ENCODE measurements at places on chromosomes 5 and 9.

GRCh38 chr5:65721050-65721719 is 724 bp downstream of the SGTB start:
- DNase-seq = no peak

DNA sequence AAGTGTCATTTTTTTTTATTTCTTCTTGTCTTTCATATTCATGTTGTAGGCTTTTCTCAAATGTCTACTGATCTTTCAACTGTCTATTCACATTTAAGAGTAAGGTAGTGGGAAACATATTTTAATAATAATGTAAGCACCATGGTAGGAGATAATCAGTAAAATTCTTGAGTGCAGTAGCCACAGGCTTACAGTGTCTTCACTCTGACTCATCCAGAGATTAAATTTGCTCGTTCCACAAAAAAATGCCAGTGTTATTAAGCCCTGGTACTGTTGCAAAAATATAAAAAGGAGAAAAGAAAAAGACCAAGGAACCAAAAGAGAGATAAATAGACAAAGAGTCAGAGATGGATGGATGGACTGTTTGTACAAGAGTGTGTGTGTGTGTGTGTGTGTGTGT is 43.0 kb downstream of the PARP8 start:
- peak; percentile 7 for DNase-seq

DNA sequence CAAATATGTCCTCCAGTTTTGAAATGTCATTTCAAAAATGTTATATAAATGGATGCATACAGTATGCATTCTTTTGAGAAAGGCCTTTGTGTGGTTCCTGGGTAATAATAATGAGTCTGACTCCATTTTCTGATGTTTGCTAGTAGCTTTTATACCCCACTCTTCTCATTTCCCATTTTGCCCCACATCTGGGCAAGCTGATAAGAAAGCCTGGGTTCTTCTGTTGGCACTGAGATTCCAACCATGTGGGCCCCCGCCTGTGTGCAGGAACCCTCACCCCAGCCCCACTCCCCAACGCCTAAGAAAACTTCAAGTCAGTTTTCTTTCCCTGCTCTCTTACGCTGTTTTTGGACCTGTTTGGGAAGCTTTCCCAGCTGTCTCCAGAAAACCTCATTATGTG is 89.4 kb downstream of the SNX18 start:
- DNase-seq = no peak

- DNase-seq = no peak
Observed at GRCh38 chr9:2276296-2276695, 261.1 kb downstream of the SMARCA2 start.

GRCh38 chr5:53071738-53072137 is 37.8 kb downstream of the MOCS2 start:
- no peak for DNase-seq

GRCh38 chr5:158910782-158911692 is 188.7 kb downstream of the EBF1 start:
- DNase-seq = no peak

GRCh38 chr9:126915846-126916543 is 1.4 kb downstream of the RALGPS1 start:
- DNase-seq = no peak

DNA sequence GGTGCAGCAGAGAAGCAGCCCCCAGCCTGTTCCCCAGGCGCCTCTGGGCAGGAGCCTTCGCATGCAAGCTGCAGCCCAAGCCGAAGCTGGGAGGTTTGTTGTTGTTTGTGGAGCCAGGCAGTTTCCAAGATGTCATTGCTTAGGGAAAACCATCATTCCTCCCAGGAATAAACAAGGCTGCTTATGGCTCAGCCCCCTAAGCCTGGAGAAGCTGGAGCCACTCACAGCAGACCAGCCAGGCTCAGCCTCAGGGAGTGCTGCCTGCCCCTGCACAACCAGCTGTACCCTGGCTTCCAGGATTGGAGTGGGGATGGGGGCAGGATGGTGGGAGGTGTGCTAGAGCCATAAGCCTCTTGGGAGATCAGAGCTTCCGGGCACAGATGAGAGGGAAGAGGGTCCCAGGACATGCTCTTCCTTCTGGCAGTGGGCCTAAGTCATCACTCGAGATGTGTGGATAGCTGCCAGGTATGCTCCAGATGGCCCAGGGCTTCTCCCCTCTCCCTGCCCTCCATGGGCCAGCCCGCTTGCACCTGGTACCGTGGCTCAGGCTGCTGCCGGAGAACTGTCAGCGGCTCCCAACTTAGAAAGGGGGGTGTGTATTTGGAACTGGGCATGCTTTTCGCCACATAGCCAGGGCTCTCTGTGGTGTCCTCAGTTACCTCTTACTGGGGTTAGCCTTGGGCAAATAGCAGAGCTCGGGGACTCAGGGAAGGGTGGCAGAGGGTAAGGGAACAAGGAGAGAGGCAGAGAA is 105.2 kb downstream of the RGS3 start:
- no peak for DNase-seq

DNA sequence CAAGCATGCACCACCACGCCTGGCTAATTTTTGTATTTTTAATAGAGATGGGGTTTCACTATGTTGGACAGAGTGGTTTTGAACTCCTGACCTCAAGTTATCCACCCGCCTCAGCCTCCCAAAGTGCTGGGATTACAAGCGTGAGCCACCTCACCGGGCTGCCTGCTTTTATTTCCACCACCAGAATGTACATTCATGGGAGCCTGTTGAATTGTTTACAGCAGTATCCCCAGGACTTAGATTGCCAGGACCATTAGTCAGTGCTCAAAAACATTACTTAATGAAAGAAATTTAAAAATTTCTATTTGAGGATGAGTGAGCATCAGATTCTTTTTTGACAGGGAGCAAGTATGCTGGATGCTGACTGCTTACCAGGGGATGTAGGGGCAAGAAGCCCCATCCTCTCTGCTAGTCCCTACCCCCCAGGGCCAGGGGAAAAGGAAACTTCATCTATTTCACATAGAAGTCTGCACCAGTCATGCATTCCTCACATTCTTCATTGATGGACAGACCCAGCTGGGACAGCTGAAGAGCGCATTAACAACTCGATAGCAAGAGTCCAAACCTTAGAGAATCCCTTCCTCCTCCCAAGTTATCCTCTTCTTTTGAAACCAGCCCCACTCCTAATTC is 10.3 kb upstream of the RGMB start:
- DNase-seq = peak; percentile 91

GRCh38 chr9:134438195-134438788 is 112.0 kb downstream of the RXRA start:
- DNase-seq = no peak

DNA sequence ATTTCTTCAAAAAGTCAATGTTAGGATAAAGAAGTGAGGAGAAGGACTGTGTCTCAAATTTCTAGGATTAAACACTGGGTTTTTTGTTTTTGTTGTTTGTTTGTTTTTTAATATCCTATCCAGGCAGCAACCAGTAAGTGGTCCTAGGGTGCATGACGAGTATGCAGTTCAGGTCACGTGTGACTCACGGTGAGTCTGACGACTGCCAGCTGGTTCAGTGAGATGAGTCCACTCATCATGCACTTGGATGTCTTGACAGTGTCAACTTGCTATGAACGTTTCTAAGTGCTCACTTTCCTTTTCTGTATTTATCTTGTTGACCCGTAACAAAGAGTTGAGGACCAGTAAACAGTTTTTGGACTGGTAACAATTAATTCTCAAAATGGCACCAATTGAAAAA is 32.7 kb downstream of the ATG10 start:
- DNase-seq = no peak

GRCh38 chr5:81180780-81181460 is 52.2 kb upstream of the CKMT2 start:
- DNase-seq = no peak

DNA sequence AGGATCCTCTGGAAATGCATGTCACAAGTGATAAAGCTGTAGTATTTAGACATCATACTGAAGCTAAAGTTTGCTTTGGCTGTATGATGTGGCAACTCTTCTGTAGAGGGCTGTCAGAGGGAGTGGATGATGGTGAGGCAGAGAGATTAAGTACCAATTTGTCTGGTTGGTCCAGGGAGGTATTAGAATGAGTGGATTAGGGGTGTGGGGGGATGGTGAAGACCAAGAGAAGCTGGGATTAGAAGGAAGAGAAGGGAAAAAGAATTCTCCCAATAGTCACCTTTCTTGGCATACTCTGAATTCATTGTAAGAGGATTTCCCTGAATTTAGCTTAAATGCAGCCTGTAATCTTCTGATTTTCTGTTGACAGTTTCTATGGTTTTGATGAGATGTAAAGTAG is 3.6 kb downstream of the PCDHAC2 start:
- no peak for DNase-seq
